Activated CD4-positive, alpha-beta T cell treated with anti-CD3 and anti-CD28 coated beads, Interleukin-2, amount 10 ng/mL, durations not matched to agents 7 days and 5 days (primary cell): ENCODE measurements at places on chromosomes 13 and 19. TPM values are rescaled to one million over a fixed set of nuclear protein-coding genes. Genes with fewer than 3 reads are reported as not detected.

- no peak for DNase-seq
Measured at GRCh38 chr13:77619655-77620054, 77.8 kb upstream of the SLAIN1 start.

DNA sequence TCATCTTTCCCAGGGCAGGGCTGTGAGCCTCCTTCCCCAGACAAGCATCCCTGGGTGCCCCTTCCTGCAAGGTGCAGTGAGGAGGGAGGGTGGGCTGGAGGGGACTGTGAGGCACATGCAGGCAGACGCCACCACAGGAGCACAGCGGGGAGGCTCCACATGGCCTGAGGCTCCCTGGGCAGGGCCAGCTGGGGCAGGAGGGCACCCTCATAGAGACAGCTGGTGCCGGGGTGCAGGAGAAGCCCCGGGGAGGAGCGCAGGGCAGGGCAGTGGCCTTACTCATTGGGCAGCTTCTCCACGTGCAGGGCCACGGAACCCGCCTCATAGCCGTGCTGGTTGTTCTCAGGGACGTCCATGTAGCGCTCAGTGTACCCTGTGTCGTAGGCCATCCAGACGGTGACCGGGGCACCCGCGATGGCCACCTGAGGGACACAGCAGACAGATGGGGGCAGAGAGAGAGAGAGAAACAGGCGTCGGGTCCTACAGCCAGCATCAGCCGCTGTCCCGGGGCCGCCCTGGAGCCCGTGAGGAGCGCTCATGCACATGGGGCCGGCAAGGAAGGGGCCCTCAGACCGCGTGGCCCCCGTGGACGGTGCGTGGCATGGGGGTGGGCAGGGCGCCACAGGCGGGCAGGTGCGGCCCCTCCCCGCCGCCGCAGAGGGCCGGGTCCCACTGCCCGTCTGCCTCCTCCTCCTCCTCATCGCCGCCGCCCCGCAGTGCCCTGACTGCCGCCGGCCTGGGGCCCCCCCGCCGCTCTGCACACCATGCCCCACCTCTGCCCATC lies 12.5 kb upstream of the MYDGF start:
- DNase-seq = no peak

MAP1S gene
- 75.3 TPM for total RNA-seq

DNA sequence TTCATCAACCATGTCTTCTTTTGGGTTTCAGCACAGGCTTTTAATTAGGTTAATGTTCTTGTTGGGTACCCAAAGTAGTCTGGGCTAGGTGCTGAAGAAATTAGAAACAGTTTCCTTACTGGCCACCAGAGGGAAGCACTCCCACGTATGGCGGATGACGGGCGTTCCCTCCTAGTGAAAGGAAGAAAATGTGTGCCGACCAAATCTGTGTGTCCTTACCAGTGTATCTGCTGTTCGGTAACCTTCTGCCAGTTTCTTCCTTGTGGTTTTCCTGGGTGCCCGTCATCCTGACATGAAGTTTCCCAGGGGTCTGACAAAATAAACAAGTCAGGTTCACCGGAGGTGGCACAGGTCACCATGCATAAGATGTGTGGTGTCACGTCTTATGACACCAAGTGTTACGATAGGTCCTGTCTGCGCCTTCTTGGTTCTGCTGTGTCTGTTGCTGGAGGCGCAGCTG lies 6.0 kb upstream of the WDR88 start:
- peak; percentile 70 for DNase-seq

GRCh38 chr13:51419001-51419636 lies 33.7 kb downstream of the INTS6 start:
- no peak for DNase-seq

LAIR1 gene
- 59.3 TPM for total RNA-seq

DNA sequence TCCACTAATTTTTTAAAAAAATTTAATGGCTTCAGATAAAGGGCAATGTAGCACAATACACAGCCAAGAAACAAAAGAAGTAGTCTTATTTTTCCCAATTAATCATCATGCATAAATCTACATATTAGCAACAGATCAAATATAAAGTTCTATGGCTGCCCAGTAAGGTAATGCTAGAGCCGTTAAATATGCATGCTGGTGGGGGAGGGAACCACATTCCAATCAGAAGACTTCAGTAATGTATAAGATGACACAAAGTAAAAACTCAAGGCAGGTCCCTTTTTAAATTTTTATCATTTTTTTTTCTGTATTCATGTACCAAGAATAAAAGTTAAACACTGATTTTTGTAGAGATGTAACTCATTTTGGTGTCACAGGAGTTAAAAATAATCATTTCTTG lies 62.0 kb downstream of the MPHOSPH8 start:
- DNase-seq = no peak

RGCC gene
- 40.8 TPM for total RNA-seq

GRCh38 chr19:35204799-35205732 lies 23.5 kb downstream of the FAM187B start:
- peak; percentile 27 for DNase-seq

GRCh38 chr13:35675651-35676050 lies 199.2 kb upstream of the MAB21L1 start:
- DNase-seq = no peak

GRCh38 chr19:51399231-51399630 lies 8.8 kb upstream of the C19orf84 start:
- DNase-seq = no peak

DNA sequence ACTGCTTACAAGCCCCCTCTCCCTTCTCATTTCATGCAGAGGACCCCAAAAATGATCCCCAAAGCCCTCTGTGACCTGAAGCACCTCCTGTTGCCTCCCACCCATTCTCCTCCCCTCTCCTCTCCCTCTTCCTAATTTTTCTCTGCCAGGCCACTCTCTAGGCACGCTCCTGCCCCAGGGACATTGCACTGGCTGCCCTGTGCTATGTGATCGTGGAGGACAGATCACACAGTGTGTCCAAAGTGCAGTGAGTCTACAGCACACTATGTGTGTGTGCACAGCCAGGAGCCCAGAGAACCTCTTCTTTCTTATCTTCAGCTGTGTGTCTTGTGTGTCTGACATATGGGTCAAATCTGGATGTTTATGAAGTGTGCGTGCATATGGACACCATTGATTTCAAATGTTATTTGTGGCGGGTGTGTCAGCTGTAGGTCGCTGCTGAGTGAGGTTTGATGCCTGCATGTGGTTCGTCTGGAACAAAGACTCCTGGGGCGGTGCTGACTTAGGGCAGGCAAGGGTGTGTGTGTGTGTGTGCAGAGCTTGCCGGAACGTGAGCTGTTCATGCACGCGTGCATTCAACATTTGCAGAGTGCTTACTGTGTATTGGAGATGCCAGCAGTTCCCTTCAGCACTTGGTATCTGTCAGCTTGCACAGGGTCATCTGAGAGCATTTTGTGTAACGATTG lies 2.1 kb upstream of the KLHL26 start:
- peak; percentile 29 for DNase-seq

ADPRHL1 gene
- 1.4 TPM for total RNA-seq

HAUS5 gene
- total RNA-seq = 52.2 TPM

DNA sequence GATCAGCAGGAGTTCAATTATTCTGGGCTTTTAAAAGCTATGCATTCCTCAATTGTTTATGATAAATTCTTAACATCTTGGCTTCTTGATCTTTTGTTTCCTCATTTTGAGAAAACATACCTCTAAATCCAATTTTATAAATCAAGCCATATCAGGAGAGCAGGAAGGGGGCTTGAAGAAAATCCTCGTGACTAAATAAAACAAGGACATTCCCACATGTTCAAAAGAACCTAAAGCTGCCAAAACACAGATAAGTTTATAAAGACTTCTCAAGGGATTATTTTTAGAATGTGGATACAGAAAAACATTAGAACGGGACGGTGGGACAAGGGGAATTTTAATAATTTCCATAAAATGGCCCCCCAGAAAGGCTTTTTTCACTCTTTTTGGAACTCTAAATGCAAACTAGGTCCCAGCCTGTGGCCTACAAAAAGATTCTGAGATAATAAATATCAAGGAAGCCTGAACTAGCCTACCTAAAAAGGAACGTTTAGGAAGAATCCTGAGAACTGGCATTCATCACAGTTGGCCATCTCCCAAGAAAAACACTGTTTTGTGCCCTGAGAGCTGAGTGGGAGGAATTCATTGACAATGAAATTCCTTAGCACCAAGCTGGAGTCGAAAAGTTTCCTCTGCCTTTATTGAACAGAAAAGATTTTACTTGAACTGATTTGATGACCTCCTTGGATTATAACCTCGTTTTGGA lies 30.1 kb downstream of the ZAR1L start:
- DNase-seq = no peak

SUGP1 gene
- total RNA-seq = 73.1 TPM

- DNase-seq = no peak
Measured at GRCh38 chr13:95260031-95260525, 41.2 kb downstream of the ABCC4 start.

LILRB2 gene
- not detected for total RNA-seq

GRCh38 chr13:76379341-76380105 lies 506.7 kb downstream of the KCTD12 start:
- DNase-seq = no peak

ZNF470 gene
- total RNA-seq = 6.3 TPM

ZNF682 gene
- 9.4 TPM for total RNA-seq

SPACA4 gene
- total RNA-seq = not detected

DNA sequence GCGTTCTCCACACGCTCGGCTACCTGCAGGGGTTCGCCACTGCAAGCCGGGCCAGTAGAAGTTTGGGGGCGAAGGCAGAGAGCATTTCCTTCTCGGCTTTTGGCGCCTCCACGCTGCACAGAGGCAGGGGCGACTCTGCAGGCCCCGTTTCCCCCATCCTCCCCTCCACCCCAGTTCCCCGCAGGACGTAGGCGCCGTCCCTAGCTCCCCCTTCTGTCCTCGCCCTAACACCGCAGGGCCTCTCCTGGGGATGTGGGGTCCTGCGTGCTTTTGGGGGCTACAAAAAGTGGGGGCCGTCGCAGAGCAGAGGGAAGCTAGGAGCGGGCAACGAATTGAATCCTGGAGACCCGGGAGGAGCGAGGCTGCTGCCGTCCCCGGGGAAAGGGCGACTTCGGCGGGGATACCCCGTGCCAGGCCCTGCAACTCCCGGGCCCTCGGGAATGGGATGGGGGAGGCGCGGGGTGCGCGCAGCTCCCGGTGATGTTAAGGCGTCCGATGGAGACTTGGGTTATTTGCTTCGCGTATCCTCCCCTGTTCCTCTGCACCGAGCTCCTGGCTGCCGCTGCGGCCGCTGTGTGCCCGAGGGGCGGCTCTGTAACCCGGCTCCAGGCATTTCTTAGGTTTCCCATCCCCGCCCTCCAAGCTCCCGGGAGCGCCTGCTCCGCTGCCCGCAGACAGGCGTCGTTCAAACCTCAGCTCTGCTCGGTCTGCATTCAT lies 255.9 kb upstream of the SOX21 start:
- no peak for DNase-seq

DNA sequence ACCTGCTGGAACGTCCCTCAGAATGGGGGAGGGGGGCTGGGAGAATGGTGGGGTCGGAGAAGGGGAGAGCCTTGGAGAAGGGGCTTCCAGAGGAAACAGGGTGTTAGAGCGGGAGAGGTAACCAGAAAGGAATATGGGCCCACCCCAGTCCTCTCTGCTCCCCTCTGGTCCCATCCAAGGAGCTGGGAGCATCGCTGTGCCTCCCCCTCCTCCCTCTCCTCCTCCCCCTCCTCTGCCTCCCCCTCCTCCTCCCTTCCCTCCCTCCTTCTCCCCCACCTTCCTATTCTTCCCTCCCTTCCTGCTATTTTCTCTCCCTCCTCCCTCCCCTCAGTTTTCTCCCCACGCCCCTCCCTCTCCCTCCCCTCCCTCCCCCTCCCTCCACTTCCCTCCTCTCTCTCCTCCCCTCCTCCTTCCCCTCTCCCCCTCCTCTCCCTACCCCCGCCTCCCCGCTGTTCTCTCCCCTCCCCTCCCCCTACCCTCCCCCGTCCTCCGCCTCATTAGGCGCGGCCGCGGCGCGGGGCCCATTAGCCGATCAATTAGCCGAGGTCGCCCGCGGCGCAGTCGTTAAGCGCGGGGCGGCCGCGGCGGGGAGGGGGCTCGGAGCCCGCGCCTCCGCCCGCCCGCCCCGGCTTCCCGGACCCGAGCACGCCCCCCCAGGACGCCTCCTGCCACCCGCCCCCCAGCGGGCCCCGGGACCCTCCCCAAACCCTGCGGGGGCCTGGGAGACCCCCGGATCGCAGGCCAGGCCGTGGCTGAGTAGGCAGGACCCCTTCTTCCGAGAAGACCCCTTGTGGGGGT lies 15.4 kb downstream of the TLE5 start:
- no peak for DNase-seq

- no peak for DNase-seq
Measured at GRCh38 chr19:18265582-18265981, 8.7 kb downstream of the IQCN start.

- peak; percentile 39 for DNase-seq
Measured at GRCh38 chr13:60448907-60449510, 52.0 kb downstream of the TDRD3 start.

DNA sequence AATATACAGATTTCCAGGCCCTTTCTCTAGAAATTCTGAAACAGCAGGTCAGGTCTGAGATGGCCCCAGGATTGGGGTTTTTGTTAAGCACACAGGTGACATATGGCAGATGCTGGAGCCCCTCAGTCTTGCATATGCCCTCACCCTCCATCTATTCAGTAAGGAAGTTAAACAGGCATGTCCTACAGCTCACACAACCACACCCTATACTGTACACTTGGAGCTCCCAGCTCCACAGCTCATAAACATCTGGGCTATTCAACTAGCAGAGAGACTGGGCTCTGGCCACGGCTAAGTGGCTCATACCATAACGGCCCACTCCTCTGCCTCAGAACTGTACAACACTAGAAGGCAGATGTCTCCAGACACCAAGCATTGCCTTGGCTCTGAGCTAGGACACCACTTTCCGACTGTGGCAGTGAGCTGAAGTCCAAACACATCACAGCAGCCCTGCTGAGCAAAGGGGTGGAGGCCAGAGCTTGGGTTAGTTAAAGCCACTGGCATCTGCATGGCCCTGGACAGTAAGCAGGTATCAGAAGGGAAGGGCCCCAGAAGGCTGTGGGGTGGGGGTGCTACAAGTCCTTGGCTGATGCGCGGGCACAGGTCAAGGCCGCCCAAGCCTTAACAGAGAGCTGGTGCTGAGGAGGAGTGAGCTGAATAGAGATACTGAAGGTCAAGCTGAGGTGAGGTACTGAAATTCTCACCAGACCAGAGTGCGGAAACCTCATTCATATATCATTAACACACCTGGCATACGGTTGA lies 79.1 kb downstream of the ABCC4 start:
- DNase-seq = no peak

GRCh38 chr13:45511310-45512097 lies 46.8 kb downstream of the COG3 start:
- DNase-seq = peak; percentile 53

GRCh38 chr19:34165295-34165738 lies 7.0 kb upstream of the LSM14A start:
- no peak for DNase-seq

ZNF77 gene
- 5.6 TPM for total RNA-seq

DNA sequence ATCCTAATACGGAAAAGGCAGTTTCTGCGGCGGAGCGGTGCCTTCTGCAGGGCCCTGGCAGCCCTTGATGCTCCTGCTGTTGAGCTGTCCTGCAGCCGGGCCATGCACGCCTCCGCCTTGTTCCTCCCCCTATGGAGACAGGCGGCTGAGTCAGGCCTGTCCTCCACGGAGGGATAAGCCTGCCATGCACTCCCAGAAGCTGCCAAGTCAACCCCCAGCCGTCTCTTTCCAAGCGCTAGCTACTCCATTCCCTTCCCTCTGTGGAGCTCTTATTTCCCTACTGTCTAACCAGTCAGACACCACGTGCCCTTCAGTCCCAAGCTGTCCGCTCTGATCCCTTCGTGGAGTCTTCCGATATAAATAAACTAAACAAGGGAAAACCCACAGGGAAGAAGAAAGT lies 197.0 kb downstream of the COL4A1 start:
- DNase-seq = no peak

- DNase-seq = no peak
Measured at GRCh38 chr13:107801621-107802020, 413.7 kb downstream of the LIG4 start.

GJB2 gene
- 5.4 TPM for total RNA-seq

MRPL34 gene
- total RNA-seq = 80.8 TPM

ZNF677 gene
- total RNA-seq = 8.6 TPM
